CD4-positive, alpha-beta T cell treated with Interleukin-1 beta for 1 hour (primary cell): ENCODE measurements at places on chromosomes 12 and 14.

- DNase-seq, result no peak
These were observed 30.6 kb downstream of the CMKLR1 start for GRCh38 chr12:108308395-108309085.

DNA sequence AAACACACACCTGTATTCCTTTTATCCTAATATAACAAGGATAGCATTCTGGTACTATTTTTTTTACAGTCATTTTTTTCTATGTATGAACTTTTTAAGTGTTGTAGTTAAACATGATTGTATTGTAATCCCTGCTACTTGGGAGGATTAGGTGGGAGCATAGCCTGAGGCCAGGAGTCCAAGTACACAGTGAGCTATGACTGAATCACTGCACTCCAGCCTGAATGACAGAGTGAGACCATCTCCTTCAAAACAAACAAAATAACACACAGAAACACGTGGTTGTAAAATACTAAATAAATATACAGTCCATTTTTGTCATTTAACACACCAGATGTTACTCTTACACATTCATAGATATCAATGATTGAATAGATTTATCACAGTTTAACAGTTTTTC is 56.9 kb downstream of the MAP4K5 start:
- DNase-seq, result no peak

DNA sequence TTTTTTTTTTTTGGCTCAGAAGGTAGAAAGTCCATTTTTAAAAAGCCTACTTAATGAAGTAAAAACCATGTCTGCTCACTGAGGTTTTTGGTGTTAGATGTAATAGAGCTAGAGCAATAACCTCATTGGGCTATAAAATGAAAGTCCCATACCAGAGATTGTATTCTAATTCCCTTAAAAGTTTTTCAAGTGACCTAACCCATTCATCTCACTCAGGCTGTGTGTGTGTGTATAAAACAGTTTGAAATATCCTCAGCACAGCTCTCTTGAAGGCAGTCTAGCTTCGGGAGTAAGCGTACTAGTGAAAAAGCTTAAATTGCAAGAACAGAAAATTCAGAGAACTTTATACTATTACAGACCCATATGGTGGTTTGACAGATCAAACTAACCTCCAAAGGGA is 313.8 kb downstream of the CEP128 start:
- DNase-seq, result no peak

DNA sequence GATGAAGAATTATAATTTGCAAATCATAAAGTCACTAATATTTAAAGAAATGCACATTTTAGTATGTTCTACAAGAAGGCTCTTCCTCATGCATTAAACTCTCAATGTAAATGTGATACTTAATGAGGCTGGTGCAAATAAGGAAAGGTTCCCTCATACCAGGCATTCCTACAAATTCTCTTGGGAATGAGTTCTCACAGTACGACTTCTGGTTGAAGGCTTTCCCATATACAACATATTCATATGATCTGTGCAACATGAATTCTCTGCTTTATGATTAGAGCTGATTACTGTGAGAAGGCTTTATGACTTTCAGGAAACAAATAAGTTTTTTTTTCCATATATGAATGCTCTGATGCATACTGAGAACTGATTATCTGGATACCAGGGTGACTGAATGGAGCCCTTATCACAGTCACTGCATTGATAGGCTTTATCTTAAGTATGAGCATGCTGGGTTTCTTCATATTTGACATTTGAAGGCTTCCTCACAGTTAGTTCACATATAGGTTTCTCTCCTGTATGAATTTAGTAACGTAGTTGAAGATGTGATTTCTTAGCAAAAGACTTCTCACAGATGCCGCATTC is 293.9 kb downstream of the RAD51B start:
- DNase-seq, result no peak

DNA sequence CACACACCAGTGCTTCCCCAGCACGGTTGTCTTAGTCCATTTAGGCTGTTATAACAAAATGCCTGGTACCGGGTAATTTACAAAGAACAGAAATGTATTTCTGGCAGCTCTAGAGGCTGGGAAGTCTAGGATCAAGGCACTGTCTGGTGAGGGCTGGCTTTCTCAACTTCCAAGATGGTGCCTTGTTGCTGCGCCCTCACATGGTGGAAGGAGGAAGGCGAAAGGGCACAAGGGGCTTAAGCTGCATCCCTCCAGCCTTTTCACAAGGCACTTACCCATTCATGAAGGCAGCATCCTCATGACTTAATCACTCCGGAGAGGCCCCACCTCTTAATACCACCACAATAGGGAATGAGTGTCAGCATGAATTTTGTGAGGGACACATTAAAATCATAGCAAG is 155.5 kb downstream of the SLC15A5 start:
- no peak for DNase-seq

DNA sequence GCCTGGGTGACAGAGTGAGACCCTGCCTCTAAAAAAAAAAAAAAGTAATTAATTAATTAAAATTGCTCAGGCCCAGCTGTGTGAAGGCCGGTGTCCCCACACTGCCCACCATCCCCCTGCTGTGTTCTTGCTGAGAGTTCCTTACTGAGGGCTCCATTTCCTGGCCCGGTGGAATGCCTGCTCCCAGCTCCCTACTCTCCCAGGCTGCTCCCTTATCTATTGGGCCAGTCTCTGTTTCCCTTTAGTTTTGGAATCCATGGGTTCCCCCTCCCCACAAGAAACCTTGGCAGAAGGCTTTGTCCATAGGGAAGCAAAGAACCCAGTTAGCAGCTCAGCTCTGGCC is 19.0 kb downstream of the MLXIP start:
- DNase-seq, result no peak
